ENCODE measurements at places on chromosomes 7 and 10. TPM values are rescaled to one million over a fixed set of nuclear protein-coding genes. Genes with fewer than 3 reads are reported as not detected.
A peak's percentile ranks its signal among the peaks of the same experiment; 100 is the strongest.

DNA sequence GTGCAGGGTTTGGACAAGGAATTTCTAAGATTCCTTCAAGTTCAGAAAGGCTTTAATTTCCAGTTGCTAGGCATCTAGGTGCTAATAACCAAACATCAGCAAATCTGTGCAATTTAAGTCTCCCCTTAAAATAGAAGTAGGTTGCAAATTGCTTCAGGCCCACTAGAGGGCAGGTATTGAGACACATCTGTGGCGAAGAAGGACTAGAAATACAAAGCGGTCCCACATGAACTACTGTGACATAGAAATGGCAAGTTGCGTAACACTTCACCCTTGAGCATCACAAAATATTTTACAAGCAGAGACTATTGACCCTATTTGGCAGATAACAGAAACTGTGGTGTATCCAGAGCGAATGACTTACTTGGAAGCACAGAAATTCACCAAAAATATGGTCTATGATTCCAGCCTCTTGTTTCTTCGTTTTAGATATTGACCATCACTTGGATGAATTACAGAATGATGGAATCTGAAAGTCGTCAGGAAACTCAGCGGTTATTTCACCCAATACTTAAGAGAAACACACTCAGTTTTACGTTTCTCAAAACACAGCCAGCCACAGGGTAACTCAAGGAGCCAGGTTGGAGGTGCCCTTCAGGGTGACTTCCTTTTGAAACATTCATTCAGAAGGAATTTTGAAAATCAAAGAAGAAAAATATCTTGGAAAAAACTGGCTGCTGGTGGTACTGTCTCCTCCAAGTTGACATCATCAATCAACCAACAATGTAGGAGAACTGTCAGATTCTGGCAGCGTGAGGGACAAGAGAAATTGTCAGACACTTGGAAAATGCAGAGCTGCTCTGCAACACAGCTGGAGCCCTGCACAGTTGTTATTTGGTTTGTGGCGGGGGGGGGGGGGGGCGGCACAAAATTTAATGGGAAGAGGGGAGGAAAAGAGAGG lies 256.3 kb upstream of the MINDY3 start:
- no peak for DNase-seq

- no peak for DNase-seq
Observed at GRCh38 chr7:136063326-136063666, 86.1 kb upstream of the MTPN start.

DNA sequence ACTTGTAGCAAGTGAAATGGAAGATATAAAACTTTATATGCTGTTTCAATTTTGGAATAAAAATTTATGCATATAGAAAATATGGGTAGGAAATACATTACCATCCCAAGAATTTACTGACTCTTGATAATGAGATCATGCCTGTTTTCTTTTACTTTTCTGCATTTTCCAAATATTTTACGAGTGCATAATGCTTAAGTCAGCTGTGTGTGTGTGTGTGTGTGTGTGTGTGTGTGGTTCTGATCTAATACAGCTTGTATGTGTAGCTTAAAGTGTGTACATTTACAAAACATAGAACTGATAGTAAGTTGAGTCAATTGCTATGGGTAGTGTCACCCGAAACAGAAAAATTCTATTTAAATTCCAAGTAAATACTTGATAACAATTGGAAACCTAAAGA lies 315.9 kb upstream of the LRRN3 start:
- DNase-seq = no peak

DNA sequence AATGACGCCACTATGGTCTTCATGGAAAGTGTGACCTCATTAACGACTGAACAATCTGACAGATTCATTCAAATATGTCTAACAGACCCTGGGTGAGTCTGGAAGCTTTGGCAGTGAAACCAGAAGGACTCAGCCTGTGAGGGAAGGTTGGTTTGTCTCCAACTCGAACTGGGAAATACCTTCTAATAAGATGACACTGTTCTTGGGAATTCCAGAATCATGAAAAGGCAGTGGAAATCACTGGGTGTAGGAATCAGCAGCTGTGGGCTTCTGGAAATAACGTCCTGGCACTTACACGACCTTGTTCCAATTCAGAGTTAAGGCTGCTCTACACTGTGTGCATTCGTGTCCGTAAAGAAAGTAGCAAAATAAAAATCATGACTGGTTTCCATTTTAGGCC lies 75.1 kb downstream of the DGKI start:
- no peak for DNase-seq

DNA sequence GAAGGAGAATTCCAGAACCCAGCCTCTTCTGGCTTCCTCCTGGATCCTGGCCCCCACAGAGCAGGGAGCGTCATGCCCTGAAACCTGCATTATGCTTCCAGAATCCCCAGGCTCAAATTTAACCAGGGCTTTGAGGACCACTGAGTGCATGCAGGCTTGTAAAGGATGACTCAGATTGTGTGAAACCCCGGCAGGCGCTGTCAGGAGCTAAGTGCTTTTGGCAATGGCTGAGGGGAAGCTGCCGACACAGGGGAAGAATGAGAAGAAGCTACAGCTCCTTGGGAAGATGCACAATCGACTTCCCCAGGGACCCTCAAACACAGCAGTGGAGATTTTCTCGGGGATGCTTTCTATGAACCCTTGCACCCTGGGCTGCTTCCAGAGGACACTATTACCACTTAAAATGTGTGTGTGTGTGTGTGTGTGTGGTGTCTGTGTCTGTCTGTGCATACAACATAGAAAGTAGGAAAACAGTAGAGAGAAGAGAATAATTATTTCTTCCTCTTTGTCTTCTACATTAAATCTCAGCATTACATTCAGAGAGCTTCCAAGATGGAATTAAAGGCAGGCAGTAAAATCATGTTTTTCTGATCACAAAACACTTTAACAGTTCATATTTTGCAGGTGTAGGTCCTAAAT lies 183.5 kb upstream of the INHBA start:
- DNase-seq = no peak

GRCh38 chr7:74349621-74350020 lies 60.4 kb downstream of the CLIP2 start:
- no peak for DNase-seq

GRCh38 chr7:68789597-68789996 lies 808.7 kb upstream of the AUTS2 start:
- no peak for DNase-seq

GRCh38 chr10:43943818-43944360 lies 295.2 kb upstream of the ZNF32 start:
- DNase-seq = no peak

- peak; percentile 42 for DNase-seq
Observed at GRCh38 chr10:47092831-47093230, 181.6 kb downstream of the PTPN20 start.

Gene ZNF736
- 6.0 TPM for total RNA-seq

Gene ZNF488
- not detected for total RNA-seq

All from ascending aorta (tissue), 2 donors.